Tibial nerve (tissue), 4 donors: ENCODE measurements at places on chromosomes 16 and 17. TPM values are rescaled to one million over a fixed set of nuclear protein-coding genes. Genes with fewer than 3 reads are reported as not detected.

DNA sequence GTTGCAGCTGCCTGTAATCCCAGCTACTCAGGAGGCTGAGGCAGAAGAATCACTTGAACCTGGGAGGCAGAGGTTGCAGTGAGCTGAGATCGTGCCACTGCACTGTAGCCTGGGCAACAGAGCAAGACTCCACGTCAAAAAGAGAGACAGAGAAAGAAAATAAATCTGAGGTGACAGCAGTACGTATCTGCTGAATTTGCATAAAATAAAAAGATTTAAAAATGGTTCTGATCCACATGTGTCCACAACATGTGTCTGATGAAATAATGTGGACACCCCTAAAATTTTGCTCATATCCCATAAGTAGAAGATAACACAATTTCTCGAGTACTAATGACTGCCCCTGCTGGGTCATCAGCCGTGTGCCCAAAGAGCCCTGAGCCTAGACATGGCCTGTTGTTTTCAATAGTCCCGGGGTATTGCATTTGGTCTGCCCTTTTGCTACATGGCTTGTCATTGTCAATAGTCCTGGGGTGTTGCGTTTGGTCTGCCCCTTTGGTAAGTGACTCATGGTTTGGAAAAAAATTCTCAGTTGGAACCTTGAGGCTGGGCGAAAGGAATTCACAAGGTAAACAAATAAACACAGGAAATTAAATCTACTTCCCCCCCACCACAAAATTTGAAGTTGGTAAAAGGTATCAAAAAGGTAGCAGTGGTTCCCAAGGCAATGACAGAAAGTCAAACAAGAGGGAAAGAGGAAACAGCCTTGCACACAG lies 434.6 kb upstream of the MAF start:
- DNase-seq: no peak

DNA sequence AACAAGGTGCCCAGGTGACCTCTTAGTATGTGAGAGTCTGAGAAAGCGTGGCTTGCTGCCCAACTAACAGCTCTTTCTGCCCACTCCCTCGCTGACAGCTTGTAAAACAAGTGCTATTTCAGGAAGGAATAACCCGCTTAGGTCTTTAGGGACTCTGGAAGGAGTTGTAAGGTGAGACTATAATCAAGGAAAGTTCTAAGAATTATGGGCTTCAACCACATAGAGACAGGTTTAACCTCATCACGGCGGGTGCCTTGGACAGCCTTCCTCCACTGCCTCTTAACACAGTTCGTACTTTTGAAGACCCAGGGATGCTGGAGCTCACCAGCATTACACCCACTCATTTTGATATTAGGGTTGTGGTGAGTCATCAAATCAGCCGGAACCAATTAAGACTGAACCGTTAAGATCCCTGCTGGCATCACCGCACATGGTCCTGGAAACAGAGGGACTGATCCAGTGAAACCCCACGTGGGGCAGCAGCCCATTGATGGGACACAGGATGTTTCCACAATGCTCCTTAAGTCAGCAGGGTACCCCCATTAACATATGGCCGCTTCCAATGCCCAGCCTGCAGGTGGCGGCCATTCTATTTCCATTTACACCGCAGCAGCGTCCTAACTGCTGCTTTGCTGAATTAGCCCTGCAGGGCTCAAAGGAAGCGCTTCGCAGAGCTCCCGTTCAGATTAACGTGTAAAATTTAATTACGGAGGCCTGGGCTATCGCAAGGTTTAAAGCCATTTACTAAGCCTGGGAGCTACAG lies 176.6 kb upstream of the SDK2 start:
- no peak for DNase-seq

DNA sequence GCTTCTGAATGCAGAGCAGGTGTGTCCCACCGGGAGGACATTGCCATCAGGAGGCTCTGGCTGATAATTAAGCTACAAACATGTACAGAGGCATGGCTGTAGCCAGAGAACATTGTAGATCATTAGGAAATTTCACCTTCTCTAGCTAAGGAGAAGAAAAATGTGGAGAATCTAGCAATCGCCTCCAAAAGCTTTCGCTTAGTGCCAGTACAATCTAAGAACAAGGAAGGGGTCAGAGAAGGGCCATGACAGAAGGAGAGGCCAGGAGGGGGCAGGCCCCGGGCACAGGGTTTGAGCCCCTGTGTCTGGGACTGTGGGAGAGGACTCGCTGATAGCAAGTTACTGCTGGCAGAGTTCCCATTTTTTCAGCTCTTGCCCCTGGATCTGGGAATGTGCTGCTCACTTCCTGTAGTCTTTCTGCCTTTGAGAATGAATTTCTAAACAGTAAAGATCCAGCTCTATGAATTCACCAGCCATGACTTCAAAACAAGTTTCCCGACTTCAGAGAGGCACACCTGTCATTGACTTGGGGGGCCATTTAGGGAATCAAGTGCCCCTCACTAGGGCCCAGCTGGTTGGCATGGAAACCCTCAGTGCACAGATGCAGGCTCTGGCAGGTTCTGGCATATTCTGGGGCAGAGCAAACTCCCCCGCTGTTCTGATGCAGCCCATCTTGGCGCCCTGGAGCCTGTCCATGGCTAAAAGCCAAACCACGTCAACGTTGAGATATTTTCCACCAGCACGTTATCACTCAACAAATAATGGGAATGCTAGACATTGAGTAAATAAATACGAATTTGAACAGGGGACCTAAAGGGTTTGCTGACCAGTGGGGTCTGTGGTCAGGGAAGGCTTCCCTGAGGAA lies 59.5 kb upstream of the CACNG4 start:
- no peak for DNase-seq

DNA sequence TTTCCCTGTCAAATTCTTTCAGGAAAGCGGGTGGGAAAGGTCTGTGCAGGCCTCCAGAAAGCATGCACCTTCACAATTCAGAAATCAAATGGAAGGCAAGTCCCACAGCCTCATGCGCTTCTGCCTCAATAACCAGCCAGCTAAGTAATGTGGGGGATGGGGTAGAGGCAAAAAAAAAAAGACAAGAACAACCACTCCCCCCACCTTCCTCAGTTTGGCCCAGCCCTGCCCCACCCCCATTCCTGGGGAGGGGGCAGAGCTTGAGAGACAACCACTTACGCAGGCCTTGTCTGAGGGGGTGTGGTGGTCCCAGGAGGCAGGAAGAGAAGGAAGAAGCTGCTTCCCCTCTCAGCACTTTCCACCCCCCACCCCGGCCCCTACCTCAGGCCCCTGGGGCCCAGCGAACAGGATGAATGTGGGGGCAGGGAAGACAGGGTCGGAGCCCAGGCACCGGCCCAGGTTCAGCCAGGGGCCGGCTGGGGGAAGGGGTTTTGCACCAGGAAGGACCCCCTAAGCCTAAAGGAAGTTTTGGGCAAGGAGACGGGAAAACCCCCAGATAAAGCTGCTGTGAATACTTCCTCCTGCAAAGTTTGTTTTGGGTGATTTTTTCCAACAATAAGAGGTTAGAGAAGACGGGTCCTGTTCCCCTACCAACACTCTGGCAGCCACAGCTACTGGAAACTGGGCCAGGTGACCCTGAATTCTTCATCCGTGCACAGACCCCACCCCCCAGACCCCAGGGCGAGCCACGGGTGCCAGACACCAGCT lies 1.2 kb downstream of the JUP start:
- no peak for DNase-seq

DNA sequence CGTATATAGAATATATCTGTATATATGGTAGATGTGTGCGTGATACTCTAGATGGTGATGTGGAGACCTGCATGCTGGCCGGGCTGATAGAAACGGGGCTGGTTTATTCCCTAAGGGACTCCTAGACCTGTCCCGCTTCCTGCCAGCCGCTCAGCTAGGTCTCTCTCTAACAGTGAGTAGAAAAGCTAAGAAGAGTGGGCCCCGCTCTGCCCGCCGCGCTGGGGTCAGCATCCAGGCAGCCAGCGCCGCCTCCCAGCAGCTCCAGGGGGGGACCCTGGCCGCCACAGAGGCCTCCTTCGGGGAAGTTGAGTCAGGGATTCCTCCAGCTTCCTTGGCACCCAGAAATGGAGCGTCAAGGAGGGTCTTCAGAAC lies 9.4 kb downstream of the CYGB start:
- no peak for DNase-seq

- DNase-seq: no peak
Measured at GRCh38 chr17:48596000-48596734, 2.6 kb upstream of the HOXB5 start.

DNA sequence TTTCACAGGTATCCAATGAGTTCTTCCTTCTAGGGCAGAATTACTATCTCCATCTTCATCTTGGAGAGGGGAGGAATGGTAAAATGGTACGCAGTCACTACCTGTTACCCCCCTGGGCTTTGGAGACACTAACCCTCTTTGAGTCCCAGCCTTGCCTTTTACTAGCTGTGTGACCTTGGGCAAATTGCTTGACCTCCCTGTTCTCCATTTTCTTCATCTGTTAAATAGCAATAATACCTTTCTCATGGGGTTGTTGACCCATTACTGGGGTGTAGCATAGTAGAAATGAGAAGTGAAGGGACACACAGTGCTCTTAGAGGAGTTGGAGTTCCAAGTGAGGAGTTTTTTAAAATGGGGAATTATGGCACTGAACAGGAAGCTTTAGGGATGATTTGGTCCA lies 324.7 kb downstream of the FOXL1 start:
- no peak for DNase-seq

- DNase-seq: no peak
Measured at GRCh38 chr16:73996624-73997339, 299.8 kb upstream of the PSMD7 start.

DNA sequence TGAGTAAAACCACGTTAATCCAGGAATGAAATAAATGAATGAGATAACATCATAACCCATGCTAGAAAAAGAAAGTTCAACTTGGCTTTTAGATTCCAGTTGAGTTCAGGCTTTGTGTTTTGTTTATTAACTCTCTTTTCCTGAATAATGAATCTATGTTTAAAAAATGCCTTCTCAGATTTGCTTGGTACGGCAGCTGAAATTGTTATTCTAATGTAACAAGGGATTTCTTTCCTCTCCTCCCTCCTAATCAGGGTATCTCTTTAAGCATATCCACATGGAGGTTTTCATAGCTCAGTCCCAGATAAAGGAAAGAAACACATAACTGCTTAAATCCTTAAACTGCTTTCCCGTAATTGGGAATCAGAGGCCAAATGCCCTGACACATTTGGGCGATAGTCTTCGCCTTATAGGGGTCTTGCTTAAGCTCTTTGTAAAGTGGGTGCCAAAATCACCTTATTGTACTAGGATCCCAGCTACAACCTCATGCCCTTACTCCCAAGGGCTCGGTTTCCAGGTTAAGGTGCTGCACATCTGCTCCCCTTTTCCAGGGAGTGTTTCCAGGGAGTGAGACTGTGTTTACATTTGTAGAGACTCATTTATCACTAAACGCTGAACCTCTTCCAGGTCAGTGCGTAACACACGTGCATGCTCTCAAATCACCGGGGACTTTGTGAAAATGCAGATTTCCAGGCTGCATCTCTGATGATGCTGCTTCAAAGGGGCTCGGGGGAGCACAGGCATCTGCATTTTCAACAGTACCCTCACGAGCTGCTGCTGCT lies 142.8 kb upstream of the FOXF1 start:
- no peak for DNase-seq

DNA sequence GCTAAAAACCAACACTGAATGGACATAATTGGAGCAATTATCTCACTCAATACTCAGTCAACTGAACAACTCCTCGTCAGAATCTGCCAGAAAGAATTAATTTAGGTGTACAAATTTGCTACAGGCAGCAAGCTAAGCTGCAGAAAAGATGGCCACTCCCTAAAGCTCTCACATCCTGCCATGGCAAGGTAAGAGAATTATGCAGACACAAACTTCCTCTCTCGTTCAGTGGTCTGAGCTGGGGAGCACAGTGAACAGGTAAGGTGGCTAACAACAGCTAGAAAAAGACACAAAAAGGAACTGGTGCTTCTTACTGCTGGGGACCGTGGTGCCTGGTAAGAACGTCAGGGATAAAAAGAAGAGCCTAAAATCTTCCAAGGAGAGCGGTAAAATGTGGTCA lies 74.9 kb upstream of the BCAR1 start:
- no peak for DNase-seq

DNA sequence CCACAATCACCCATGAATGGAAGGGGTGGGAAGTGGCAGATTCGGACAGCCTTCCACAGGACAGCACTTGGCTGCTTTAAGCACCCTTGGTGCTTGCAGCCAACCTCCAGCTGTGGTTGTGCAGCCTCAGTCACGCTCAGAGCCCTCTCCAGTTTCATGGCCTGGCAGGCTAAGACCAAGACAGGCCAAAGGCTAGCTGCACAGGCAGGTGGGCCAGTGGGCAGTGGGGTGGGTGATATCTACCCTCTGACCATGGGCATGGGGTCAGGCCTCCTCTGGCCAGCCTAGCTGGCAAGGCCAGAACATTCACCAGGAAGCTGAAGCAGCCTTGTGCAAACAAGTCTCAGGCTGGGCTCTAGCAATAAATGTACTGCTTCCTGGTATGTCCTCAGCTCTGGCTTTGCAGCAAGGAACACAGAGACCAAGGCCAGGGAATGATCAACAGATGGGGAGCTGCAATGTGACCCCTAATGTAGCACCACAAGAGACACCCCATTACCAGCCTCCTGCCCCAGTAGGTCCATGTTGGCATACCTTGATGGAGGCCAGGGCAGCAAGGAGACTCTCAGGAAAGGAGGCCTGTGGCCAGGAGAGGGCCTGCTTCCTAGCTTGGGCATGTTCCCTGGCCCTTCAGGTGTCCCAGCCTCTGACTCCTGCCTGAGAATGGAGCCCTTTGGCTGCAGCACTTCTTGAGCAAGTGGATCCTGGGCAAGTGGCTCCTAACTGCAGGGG lies 20.9 kb downstream of the HSD11B2 start:
- DNase-seq: no peak

GRCh38 chr16:53530046-53530445 lies 27.0 kb upstream of the AKTIP start:
- no peak for DNase-seq

- DNase-seq: no peak
Measured at GRCh38 chr16:13999071-13999894, 71.8 kb upstream of the MRTFB start.

DNA sequence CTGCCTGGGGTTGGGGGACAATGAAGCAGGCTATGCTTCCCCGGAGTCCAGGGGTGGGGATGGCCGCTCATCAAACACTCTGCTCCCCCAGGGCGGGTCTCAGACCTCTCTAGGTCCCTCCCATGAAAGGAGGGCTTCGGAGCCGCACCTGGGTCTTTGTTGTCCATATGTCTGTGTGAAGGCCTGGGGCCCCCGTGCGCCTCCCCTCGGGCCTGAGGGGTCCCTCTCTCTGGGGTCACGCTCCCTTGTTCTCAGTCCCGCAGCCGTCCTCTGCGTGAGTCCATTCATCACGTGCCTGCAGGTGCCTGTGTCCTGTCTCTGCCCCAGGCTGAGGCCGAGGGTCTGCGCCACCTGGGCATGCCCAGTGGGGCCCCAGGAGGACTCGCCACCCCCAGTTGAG lies 15.6 kb downstream of the BAHCC1 start:
- DNase-seq: no peak

DNA sequence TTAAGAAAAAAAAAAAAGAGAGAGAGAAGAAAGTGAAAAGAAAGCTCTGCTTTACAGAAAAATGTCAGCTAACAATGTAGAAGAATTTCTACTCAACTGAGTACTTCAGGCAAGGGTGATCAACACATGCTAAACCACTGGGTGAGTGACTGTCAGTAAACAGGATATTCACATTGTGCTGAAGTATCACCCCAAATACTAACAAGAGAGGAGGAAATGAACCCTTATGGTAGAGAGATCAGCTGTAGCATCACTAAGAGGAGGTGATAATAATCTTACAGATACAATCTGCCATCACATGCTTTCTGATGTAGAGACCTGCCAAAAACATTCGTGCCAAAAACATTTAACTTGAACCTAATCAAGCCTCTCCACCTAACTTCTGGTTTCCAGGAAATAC lies 30.7 kb upstream of the ICAM2 start:
- DNase-seq: no peak

VWA3A gene
- total RNA-seq: not detected

WNT3 gene
- 0.87 TPM for total RNA-seq

MYH8 gene
- not detected for total RNA-seq

CSH1 gene
- not detected for total RNA-seq

HOXB3 gene
- total RNA-seq: 8.0 TPM

ZNHIT3 gene
- total RNA-seq: 29.3 TPM

LITAFD gene
- not detected for total RNA-seq
